ENCODE measurements at places on chromosomes 16 and 17. TPM values are rescaled to one million over a fixed set of nuclear protein-coding genes. Genes with fewer than 3 reads are reported as not detected.

Gene FBXL16
- total RNA-seq: 4.4 TPM

DNA sequence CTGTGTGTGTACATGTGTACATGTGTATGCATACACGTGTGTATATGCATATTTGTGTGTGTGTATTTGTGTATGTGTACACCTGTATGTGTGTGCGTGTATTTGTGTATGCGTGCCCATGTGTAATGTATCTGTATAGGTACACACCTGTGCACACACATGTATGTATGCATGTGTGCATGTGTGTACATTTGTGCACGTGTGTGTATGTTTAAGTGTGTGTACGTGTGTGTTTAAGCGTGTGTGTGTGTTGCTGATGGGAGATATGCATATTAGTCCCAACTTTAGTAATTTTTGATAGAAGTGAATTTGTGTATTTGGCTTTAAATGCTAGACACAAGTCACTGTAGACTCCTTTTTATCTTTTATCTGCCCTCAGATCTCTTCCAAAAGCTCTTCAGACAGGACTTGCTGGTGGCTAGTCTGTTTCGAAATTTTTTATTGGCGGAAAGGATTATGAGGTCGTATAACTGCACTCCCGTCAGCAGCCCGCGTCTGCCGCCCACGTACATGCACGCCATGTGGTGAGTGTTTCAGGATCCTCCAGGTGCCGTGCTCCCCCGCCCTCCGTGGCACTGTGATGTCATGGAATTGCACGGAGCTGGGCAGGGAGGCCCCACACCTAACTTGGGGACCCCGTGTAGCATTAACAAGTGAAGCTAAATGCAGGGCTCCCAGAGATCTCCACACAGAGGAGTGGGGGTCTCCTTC lies 168.8 kb upstream of the CHMP6 start:
- no peak for DNase-seq

Gene TIMM22
- total RNA-seq: 8.8 TPM

Gene MT4
- 25.8 TPM for total RNA-seq

- DNase-seq: peak; percentile 77
Measured at GRCh38 chr17:61455324-61456060, 3.3 kb downstream of the TBX4 start.

Gene HOXB13
- total RNA-seq: 5.4 TPM

DNA sequence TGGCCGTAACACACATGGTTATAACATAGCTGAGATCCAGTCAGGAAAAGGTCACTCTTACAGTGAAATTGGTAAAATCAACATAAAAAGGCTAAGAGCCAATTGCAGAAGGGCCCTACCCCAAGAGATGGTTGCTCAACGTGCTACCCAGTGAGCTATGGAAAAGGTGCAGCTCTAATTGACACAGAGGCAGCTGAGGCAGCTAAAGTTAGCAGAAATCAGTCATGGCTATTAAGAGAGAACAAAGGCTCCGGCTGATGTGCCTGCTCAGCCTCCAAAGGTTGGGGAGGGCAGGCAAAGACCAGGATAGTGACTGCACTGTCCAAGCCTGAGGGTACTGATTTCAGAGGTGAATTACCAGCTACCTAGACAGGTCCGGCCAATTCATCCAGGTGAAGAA lies 76.5 kb upstream of the ATP2A3 start:
- DNase-seq: no peak

DNA sequence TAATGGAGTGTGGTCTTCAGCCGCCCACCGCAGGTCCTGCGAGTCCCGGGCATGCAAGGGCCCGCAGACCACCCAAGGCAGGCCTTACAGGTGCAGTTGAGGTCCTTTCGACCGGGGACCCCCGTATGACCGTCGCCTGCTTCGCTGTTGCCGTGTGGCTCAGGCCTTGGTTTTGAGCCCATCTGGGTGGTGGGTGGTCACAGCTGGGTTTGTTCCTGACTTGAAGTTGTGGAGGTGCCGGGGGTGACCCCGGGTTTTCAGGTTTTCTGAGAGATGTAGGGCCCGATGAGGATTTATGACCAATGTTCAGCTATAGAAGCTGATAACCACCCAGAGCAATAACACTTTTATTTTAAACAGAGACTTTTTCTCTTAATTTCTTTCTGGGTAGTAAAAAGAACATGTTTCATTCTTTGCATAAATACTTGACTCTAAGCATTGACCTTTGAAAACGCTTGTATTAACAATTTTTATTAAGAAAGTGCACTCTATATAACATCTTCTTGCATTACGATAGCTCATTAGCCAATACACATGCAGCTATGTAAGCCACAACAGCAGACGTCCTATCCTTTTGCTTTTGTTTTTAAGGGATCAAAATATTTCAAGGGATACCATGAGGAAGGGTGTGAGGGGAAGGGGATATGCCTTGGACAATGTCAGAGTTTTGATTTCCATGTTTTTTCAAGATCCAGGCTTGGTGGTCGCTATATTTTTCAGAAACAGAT lies 1.9 kb downstream of the FOXL1 start:
- no peak for DNase-seq

GRCh38 chr17:8079291-8080207 lies 8.0 kb downstream of the ALOX12B start:
- no peak for DNase-seq

Gene KRT27
- not detected for total RNA-seq

DNA sequence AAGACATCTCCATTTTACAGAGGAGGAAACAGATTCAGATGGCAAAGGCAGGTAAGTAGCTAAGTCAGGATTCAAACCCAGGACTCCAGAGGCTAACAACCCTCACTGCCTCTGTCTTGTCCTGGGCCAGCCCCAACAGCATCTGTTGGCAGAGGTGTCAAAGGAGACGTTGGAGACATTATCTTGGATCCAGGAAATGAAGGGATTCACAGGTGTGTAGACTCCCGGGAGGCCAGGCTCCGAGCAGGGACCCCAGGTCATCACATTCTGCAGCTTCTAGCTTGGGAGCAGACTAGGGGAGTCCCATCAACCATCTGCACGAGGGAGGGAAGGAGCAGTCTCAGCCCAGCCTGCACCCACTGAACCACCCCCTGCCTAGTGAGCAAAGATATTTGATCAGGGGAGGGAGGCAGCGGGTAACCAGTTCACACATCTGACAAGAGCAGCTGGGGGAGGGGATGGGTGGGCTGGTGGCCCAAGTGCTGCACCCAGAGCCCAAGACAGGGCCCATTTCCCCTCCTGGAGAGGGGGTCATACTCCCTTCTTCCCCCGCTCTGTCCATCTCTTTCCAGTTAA lies 1.0 kb upstream of the B9D1 start:
- no peak for DNase-seq

Data from vagina (tissue), 2 donors.